Effector CD8-positive, alpha-beta T cell (primary cell): ENCODE measurements at places on chromosomes 3 and 15.

GRCh38 chr15:66907826-66908743 lies 157.3 kb upstream of the SMAD3 start:
- DNase-seq, result no peak

DNA sequence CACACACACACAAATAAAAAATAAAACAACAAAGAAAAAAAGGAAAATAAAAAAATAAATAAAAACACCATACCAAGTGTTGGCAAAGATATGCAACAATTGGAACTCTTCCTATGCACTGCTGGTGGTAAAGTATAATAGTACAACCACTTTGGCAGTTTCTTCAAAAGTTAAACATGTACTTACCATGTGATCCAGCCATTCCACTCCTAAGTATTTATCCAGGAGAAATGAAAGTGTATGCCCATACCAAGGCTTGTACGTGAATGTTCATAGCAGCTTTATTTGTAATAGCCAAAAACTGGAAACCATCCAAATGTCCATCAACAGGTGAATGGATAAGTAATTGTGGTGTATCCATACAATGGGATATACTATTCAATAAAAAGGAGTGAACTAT lies 17.0 kb downstream of the WDR93 start:
- no peak for DNase-seq

DNA sequence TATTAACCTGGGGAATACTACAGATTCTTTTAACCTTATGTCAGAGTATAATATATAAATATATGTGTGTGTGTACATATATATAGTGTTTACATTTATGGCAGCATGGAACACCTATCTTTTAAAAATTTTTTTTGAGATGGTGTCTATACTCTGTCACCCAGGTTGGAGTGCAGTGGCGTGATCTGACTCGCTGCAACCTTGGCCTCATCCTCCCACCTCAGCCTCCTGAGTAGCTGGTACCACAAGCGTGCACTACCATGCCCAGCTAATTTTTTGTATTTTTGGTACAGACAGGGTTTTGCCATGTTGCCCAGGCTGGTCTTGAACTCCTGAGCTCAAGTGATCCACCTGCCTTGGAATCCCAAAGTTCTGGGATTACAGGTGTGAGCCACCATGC lies 18.5 kb upstream of the ERICH6 start:
- no peak for DNase-seq

DNA sequence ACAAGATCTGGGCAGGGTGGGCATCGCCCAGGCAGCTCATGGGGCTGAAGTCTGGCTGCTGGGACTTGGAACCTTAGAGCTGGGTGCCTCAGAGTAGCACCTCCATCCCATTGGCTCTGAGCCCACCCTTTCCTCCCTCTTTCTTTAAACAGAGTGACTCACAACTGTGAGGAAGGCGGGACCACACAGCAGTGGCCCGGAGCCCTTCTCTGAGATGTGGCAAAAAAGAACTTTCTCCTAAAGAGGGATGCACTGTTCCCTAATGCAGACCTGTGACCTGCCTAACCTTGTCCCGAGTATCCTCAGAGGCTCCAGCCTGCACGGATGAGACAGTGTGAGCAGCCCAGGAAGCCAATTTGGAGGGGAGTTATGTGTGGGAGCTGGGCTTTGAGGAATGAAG lies 23.6 kb downstream of the PRR20G start:
- no peak for DNase-seq

DNA sequence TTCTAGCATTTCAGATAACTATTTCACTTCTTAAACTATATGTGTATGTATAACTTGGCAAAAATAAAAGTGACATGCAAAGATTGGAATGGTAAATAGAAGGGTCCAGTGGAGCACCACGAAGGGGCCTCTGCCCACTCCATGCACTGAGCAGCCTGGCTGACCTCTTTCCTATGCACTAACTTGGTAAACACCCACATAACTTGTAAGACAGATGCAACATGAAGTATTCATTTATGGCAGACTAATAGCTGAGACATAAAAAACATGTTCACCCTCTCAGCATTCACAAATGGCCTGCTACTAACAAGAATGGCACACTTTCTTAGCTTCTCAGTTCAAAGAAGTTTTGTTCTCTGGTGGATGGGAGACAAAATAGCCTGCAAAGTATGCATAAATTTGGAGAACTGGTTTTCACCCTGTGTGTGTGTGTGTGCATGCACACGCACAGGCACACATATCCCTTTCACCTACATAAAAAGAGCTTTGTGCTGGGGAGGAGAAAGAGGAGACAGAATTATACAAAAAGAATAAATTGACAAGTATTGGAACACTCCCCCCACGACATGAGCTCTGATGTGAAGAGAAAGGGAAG lies 26.5 kb upstream of the RYK start:
- DNase-seq, result no peak

GRCh38 chr3:53939813-53940212 lies 48.2 kb upstream of the SELENOK start:
- no peak for DNase-seq
